Activated T-helper 2 cell treated with anti-CD3 and anti-CD28 coated beads, Interferon-gamma antibody, Interleukin-2, Interleukin-4, amounts not matched to agents 10 μg/mL and 5 μg/mL and 100 μg/mL, durations not matched to agents 14 hours and 24 hours and 36 hours (primary cell): ENCODE measurements at places on chromosomes 5 and 9. TPM values are rescaled to one million over a fixed set of nuclear protein-coding genes. Genes with fewer than 3 reads are reported as not detected.

KIF24 gene
- 4.8 and 5.0 TPM in 2 replicates for total RNA-seq

NSUN2 gene
- 124 and 125 TPM in 2 replicates for total RNA-seq

AFAP1L1 gene
- total RNA-seq: not detected in 2 replicates

GRIN1 gene
- 0.07 TPM in 1 of 2 replicates, not detected in the other for total RNA-seq

RAI14 gene
- total RNA-seq: 4.0 and 4.2 TPM in 2 replicates

PKD2L2 gene
- not detected in 2 replicates for total RNA-seq

STKLD1 gene
- total RNA-seq: 0.87 and 1.0 TPM in 2 replicates

NR2F1 gene
- total RNA-seq: not detected in 2 replicates

F2RL1 gene
- 0.09 and 0.16 TPM in 2 replicates for total RNA-seq

GDA gene
- total RNA-seq: 0.07 TPM in 1 of 2 replicates, not detected in the other

FCN1 gene
- total RNA-seq: not detected in 2 replicates

ABCA1 gene
- 0.14 TPM in 1 of 2 replicates, not detected in the other for total RNA-seq
